CD4-positive, alpha-beta T cell treated with Interleukin-10 for 1 hour (primary cell): ENCODE measurements at places on chromosomes 16 and 17.

DNA sequence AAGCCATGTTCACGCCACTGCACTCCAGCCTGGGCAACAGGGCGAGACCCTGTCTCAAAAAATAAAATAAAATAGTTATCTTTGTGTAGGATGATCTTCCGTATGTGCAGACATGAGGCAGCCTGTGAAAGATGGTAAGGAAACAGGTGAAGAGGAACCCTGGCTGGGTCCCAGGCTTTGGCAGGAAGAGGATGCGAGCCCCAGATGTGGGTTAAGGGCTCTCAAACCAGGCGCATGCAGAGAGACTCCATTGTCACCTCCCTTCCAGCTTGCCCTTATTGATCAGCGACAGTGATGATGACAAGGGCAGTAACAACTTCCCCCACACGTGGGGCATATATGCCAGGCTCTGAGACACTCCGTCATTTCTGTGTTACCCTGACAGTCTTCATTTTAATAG lies 106.8 kb downstream of the GNAO1 start:
- DNase-seq, result no peak

- no peak for DNase-seq
Measured at GRCh38 chr16:68972720-68973119, 129.4 kb downstream of the TANGO6 start.

GRCh38 chr17:13157656-13158055 lies 139.8 kb upstream of the ELAC2 start:
- DNase-seq, result no peak

DNA sequence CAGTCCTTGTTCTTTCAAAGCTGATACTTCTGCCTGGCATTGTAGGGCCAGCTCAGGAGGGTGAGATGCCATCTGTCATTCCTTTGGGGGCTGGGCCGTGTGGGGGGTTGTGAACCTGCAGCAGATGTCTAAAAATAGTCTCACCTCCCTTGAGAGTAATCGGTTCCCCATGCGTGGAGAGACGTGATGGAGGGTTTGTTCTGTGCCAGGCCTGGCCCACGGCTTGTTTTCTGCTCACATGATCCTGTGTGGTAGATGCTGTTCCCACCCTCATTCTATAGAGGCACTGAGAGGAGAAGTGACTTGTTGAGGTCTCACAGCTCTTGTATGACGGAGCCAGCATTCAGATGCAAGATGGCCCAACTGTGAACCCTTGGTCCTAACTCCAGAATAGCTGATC lies 4.6 kb downstream of the IRF8 start:
- DNase-seq, result no peak

DNA sequence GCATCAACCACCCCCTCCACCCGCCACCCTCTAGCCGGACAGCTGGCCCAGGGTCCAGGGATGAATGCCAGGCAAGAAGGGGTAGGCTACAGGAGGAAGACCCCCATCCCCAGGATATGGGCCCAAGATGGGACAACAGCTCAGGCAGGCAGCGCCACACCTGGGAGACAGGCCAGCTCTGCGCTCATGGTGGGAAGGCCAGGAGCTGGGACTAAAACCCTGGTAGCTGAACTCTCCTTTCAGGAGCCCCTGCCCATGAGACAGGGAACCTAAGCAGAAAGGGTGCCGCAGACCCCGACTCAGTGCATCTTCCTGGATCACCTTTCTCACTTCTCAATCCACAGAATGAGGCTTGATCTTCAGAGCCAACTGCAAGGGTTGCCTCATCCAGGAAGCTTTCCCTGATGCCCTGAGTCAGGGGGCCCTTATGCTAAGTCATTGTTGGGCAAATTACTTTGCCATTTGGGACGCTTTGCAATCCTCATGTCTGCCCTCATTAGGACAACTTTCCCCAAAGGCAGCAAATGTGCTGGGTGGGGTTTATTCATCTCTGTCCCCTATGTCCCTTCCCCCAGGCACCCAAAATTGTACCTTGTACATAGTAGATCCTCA lies 9.0 kb downstream of the ZDHHC1 start:
- DNase-seq, result no peak

- no peak for DNase-seq
Measured at GRCh38 chr17:55303701-55304145, 39.0 kb downstream of the HLF start.

- no peak for DNase-seq
Measured at GRCh38 chr16:143456-143855, 5.0 kb upstream of the NPRL3 start.

DNA sequence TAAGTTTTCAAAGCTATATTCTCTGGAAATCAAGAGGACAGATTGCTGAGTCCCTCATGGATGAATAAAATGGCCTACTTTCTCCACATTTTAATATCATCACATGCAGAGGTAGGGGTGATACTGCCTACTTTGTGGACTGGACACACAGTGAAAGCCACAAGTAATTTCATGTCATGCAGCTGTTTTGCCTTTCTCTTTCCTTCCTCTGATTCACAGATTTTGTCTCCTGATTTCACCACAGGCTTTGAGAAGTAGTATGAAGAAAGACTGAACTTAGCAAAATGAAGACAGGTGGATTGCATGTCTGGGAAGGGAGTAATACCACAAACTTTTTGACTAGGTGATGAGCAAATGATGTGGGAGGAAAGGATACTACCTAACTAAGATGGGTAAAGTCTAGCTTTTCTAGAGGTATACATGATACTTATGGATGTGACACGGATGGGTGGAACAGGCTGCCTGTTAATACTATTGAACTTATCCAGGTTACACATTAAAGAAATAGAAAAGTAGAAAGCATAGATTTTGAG lies 478.4 kb upstream of the GOT2 start:
- no peak for DNase-seq

GRCh38 chr16:52729731-52730130 lies 182.8 kb upstream of the TOX3 start:
- DNase-seq, result no peak

- no peak for DNase-seq
Measured at GRCh38 chr17:5238333-5238732, 3.7 kb upstream of the SCIMP start.

- DNase-seq, result no peak
Measured at GRCh38 chr16:87836844-87837581, 32.3 kb downstream of the SLC7A5 start.

DNA sequence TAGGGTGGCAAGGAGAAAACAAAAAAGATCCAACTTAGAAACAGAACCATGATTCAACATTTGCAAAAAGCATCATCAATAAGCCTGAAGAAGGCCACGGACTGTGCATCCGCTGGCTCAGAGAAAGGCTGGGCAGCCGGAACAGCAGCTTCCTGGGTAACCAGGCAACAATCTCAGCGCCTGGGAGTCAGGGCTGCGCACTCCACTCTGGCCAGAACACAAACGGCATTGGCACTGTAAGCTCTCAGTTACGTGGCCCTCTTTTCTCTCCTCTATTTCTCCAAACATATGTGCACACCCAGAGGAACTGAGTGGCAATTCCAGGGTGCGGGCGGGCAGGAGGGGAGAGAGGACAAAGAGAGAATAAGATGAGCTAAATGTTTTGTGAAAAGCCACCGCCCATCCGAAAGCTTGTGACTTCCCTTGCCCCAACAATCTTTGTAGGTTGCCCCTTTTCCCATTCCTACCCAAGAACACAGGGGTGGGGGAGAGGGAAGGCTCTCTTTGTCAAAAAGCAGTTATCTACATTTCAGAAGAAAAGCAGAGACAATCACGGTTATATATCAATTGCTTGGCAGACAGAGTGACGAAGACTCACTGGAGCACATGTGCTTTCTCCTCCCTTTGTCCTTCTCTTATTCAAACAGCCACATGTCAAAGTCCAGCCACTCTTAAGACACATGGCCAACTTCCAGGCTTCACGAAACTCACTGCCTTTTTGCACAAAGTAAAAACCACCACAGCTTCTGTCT lies 6.6 kb upstream of the GHDC start:
- no peak for DNase-seq

GRCh38 chr16:8565498-8565897 lies 24.8 kb downstream of the TMEM114 start:
- no peak for DNase-seq

DNA sequence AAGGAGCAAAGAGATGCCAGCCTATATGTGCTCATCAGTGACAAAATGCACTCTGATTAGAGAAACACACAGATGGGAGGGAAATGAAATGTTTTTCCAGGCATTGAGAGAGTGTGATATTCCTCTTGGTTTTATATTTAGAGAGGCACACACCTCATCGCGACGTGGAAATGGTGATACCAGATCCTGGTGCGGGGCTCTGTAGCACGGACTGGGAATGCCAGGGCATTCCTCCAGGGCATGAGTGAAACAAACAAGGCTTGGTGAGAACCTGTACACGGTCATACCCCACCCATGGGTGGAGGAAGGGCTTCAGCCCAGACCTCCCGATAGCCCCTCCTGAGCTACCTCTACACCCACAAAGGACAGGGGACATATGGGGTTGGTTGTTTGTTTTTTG lies 280.2 kb downstream of the C16orf95 start:
- DNase-seq, result no peak

DNA sequence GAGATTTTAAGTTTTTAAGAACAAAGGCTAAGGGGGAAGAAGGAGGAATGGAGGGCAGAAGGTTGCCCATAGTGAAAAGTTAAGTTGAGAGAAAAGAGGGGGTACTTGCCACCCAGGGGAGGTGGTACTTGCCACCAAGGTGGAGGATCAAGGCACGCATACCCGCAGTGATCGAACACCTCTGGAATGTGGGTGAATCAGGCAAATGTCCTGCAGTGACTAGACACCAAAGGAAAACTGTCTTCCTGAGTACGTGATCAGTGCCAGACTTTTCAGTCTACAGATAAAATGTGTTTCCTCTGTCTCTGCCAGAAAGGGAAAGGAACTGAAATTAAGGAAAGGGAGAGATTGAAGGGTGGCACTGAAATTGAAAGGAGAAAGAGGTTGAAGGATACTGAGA lies 2285.3 kb downstream of the TP53TG3F start:
- DNase-seq, result no peak

DNA sequence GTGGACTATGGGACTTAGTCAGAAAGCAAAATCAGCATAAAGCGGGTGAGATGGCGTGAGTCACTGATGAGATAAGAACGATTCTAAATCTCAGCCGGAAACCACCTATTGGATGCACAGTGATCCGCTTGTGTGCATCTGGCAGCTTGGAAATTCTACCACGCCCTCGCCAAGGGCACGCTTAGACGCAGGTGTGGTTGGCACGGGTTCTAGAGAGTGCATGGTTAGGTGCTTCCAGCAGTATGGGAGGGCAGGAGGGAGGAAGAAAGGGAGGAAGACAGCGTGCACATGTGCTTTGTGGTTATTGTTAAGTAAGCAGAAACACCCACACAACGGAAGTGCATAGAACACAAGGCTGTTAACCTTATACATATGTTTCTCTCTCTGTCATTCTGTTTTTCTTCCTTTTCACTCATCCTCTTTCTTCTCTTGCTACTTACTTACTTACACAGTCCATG lies 374.0 kb upstream of the ASIC2 start:
- DNase-seq, result peak; percentile 16

- no peak for DNase-seq
Measured at GRCh38 chr16:1497014-1497598, 3.9 kb downstream of the TELO2 start.

DNA sequence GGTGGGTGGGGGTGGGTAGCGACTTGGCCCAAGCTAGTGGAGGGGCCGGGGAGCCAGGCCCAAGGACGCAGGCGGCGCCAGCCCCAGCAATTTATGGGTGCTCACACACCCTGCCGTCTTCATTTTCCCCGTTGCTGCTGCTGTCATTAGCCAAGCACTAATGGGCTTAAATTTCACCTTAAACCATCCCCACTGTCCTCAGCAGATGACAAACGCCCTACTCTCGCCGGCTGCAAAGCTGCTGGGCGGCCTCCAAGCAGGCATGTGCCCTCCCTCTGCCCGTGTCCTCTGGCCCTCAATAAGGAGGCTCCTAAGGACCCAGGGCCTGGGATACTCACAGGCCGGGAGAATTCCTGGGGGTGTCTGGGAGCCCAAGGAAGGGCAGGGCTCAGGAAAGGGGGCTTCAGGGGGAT lies 66.1 kb downstream of the SREBF1 start:
- no peak for DNase-seq

- no peak for DNase-seq
Measured at GRCh38 chr16:5589812-5590373, 492.3 kb upstream of the EEF2KMT start.
